Islet precursor cell (in vitro differentiated cells): ENCODE measurements at places on chromosomes 2 and 18.

DNA sequence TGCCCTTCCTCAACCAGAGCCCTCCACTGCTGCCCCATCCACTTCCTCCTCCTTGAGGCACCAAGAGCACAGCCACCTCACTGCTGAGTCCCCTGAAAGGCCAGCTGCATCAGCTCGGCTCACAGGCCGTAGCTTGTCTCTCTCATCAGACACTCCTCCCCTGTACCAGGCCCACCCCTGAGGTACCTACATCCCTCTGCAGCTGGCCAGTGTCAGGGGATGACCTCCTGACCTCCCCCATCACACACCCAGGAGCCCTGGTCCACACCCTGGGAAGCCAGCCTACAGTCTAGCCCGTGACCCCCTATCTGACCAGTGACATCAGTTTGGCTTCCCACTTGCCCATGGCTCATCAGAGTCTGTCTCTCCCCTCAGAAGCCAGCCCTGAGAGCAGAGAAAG lies 205.6 kb downstream of the TNS1 start:
- DNase-seq: peak; percentile 37

GRCh38 chr2:203786549-203787351 lies 80.3 kb downstream of the CD28 start:
- no peak for DNase-seq

- DNase-seq: no peak
These were observed 253.9 kb upstream of the CNTNAP5 start for GRCh38 chr2:123770996-123771720.

GRCh38 chr18:34583895-34584294 lies 126.2 kb upstream of the DTNA start:
- no peak for DNase-seq

DNA sequence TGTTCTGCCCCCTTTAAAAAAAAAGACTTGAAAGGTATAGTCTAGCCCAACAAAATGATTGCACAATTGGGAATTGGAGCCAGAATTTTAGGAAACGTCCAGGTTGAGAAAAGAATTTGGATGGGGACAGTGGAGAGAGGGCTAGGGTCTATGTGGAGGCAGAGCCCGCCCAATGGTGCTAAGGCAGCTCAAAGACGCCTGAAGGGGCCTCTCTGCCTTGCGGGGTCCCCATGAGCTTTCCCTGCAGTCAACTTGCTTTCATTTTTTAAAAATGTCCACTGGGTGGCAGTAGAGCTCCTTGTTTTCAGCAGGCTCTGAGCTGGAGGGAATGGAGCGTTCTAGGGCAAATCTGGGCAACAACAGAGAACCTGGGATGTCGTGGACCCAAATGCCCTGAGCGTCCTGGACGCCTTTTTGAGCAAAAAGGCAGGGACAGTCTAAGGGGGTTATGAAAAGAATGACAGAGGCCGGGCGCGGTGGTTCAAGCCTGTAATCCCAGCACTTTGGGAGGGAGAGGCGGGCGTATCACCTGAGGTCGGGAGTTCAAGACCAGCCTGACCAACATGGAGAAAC lies 40.2 kb upstream of the ITM2C start:
- peak; percentile 82 for DNase-seq

DNA sequence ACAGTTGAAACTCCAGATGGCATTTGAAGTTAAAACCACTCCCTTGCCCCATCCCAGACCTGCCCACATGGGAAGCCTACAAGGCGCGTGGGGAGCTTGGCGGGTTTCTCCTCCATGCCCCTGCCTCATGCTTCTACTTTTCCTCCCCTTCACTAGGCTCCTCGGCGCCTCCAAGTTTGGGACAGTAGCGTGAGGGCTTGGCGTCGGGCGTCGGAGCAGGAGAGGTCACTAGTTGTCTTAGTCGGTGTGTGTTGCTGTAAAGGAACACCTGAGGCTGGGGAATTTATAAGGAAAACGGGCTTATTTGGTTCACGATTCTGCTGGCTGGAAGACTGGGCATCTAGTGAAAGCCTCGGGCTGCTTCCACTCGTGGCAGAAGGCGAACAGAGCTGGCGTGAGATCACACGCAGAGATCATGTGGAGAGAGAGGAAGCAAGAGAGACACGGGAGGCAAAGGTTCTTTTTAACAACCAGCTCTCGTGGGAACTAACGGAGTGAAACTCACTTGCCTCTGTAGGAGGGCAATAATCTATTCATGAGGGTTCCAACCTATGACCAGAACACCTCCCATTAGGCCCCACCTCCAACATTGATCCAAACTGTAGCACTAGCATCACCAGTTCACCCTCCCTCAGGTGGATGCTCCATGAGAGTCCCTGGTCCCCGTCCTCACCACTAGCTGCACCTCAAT lies 25.3 kb downstream of the ITM2C start:
- DNase-seq: no peak

DNA sequence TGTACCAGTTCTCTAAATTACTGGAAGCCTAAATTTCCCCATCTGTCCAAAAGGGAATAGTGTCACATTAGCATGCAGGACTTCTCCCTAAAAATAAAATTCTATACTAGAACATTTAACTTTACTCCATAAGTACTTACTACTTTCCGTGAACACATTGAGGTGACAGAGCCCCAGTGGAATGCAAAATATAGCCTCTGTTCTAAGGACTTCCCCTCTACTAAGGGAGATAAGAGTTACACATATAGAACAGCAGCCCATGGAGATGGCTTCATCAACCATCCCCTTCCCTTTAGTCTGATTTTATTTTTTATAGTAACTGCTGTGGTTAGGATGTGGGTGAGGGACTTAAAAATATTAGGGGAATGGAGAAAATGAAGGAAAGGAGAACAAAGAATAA lies 68.9 kb upstream of the STPG4 start:
- DNase-seq: no peak

GRCh38 chr18:3219631-3220335 lies at the start of gene MYOM1:
Gene MYOM1, minus strand, starts transcription at chr18:3219968. Its CDS starts 4,745 bp downstream, at chr18:3215223.
- no peak for DNase-seq

DNA sequence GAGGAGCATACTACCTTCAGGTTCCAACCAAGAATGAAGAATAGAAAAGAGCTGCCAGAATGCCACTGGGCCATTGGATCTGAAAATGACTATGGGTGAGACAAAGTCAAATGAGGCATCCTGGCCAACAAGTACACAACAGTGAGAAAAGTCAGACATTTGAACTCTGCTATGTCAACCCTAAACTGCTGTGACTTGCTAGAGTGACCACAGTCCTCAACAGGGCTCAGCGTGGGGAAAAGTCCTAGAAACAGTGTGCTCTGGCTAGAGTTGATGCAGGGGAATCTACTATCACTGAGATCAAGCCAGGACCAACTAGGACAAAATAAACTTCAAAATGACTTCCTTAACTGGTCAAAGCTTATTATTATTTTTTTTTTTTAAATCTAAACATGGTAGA lies 98.2 kb upstream of the FZD5 start:
- no peak for DNase-seq

- no peak for DNase-seq
These were observed 108.0 kb downstream of the SLC8A1 start for GRCh38 chr2:40343902-40344301.

- peak; percentile 67 for DNase-seq
These were observed 11.5 kb downstream of the GNLY start for GRCh38 chr2:85705680-85706039.

- no peak for DNase-seq
These were observed 319.4 kb upstream of the SLC39A10 start for GRCh38 chr2:195337597-195337996.

DNA sequence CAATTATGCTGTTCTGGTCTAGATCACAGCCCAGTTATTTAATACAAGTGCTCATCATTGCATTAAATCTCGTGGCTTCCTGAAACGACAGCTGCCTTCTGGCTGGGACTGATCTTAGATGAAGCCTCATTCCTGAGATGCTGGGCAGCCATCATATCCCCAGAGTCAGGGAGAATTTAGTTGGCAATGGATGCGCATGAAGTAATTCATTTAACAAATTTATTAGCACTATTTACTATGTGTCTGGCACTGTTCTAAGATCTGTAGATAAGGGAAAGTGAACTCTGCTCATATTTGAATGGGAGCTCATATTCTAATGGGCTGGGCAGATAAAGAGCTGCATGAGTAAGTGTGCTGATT lies 244.7 kb downstream of the KCNS3 start:
- DNase-seq: no peak

DNA sequence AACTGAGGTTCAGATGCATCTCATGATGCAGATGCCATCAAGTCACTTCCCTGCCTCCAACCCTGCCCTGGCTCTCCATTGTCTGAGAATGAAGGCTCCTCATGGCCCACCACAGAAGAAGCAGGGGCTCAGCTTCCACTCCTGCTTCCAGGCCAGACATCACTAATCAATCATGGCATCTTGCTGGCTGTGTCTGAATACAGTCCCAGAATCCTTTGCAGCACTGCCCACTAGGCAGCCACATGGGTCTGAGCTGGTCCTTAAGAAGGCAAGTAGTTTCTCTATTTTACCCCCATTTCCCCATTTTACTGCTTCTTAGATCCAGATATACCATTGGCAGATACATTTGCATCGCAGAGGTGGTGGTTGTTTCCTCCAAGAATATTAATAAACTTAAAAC lies 7.3 kb downstream of the ASPRV1 start:
- DNase-seq: no peak

DNA sequence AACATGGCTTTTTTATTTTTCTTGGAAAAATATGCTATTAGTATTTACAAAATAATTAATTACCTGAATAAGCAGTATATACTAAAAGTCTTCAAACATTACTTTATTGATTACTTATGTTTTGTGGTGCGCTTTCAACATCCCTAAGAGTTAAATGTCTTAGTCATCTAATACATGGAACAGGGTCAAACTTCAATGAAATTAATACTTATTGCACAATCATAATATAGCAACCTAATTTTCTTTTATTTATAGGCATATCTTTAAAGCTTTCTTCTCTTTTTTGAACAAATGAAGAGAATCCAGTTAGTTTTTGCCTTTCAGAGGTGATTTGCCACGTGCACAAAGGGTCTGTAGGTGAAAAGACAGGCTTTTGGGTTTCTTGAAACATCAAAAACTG lies 6.0 kb downstream of the LRATD1 start:
- DNase-seq: no peak

- peak; percentile 58 for DNase-seq
These were observed 263.6 kb downstream of the RNF144A start for GRCh38 chr2:7180638-7181370.

GRCh38 chr2:106030287-106031268 lies 163.5 kb downstream of the UXS1 start:
- DNase-seq: peak; percentile 72

DNA sequence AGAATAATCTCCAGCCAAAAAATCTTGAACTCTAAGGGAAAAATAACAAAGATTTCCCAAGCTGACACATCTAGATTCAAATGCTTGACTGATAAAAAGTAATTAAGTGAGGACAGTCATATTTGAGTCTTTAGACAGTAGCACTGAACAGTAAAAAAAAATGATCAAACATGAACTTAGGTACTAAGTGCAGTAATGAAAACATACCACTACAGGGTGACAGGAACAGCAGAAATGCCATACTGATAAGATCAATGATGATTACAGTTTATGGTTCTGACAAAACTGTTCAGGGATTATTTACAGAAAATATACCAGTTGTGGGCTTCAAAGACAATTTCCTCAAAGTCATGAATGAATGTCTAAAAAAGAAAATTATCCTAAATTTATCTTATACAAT lies 80.3 kb downstream of the OSBPL1A start:
- no peak for DNase-seq

DNA sequence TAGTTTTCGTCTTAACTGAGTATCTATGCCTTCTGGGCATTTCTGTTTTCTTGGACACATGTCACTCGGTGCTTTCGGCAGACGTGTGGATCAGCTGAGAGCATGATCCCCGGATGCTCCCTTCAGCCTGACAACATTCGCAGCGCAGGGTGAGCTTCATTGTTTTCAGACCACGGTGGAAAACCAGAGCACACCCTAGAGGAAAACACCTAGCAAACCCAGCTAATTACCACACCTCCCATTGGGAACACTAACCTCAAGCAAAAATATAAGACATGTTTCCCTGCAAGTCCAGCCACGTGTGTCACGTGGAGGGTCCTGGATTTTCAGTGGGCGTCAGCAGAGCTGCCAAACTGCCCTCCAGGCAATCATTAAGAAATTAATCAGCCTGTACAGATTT lies 31.0 kb downstream of the ANKRD29 start:
- no peak for DNase-seq

- DNase-seq: no peak
These were observed 45.6 kb upstream of the ZNF532 start for GRCh38 chr18:58819051-58819450.

DNA sequence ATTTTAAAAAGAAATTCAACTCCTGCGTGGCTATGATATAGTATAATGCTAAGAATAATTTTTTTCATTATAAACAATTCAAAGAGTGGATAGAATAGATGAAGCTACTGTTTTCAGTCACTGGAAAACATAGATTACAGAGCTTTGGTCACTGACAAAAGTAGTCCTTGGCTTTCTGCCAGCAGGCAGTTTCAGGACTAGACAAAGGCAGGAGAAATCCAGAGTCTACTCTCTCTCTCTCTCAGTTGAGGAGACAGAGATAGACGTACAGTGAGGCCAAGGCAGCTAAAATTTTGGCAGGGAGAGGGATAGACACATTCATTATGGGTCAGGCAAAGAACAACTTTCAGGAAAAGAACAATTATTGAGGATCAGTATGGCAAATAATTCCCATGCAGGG lies 491.4 kb upstream of the CRIM1 start:
- DNase-seq: no peak

- no peak for DNase-seq
These were observed 27.6 kb upstream of the SOCS6 start for GRCh38 chr18:70261141-70261788.

DNA sequence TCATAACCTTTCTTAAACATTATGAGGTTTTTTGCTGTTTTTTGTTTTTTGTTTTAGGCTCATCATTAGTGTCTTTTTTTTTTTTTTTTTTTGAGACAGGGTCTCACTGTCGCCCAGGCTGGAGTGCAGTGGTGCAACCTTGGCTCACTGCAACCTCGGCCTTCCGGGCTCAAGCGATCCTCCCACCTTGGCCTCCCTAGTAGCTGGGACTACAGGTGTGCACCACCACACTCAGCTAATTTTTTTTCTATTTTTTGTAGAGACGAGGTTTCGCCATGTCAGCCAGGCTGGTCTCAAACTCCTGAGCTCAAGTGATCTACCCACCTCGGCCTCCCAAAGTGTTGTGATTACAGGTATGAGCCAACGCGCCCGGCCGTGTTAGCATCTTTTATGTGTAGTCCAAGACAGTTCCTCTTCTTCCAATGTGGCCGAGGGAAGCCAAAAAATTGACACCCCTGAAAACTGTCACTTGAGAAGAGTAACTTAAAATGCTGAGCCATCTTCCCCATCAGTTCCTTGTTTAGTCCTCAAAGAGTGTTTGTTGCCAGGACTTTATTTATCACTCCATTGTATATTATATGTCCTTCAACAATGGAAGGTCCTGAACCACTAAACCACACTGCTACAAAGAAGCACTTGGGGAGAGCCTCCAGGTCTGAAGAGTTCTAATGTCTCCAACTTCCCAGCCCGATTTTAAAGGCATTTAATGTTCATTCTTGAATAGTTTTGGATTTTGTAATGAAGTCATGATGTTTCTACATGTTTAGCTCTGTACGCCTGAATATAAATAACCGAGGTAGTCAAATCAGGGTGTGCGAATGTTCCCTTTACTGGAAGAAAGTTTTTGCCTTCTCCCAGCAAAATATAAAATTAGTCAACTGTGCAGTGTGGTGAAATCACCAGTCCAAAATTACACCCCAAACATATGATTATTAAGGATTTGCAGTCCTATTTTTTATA lies 26.4 kb downstream of the ZNF516 start:
- no peak for DNase-seq

- no peak for DNase-seq
These were observed 22.9 kb downstream of the EPAS1 start for GRCh38 chr2:46320141-46320567.

GRCh38 chr18:63439334-63439733 lies 17.1 kb upstream of the VPS4B start:
- DNase-seq: peak; percentile 67

GRCh38 chr2:111983478-111984212 lies 71.4 kb upstream of the TMEM87B start:
- DNase-seq: no peak
